ENCODE measurements at places on chromosomes 1 and 21.

DNA sequence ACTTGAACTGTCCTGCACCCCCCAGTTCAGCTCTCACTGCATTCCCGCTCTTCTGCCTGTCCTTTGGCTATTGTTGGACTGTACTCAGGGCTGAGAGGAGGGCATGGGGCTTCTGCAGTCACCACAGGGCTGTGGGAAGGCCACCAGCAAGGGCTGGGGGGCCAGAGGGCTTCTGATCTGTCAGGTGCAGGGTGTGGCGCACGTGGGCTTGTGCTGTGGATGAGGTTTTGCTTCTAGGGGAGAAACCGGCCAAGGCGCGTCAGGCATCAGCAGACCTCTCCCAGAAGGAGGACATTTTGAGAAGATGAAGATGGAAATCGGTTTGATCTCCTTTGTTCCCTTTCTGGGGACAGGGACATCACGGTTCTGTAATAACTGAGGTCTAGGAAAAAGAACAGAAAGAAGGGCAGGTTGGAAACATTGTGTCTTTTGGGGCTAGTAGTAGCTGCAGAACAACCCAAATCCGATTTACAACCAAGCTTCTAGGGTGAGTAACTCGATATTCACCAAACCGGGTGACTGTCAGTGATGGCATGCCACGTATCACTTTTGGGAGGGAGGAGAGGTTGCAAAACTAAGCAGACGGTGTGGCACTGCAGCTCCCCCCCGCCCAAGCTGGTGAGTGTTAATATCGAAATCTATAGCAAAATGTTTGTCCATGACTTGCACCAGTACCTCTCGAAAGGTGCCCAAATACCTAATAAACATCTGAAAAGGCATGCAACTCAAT is 40.9 kb downstream of the AGPAT3 start:
- DNase-seq, result no peak

GRCh38 chr1:47323599-47324031 is 9.7 kb upstream of the STIL start:
- no peak for DNase-seq

DNA sequence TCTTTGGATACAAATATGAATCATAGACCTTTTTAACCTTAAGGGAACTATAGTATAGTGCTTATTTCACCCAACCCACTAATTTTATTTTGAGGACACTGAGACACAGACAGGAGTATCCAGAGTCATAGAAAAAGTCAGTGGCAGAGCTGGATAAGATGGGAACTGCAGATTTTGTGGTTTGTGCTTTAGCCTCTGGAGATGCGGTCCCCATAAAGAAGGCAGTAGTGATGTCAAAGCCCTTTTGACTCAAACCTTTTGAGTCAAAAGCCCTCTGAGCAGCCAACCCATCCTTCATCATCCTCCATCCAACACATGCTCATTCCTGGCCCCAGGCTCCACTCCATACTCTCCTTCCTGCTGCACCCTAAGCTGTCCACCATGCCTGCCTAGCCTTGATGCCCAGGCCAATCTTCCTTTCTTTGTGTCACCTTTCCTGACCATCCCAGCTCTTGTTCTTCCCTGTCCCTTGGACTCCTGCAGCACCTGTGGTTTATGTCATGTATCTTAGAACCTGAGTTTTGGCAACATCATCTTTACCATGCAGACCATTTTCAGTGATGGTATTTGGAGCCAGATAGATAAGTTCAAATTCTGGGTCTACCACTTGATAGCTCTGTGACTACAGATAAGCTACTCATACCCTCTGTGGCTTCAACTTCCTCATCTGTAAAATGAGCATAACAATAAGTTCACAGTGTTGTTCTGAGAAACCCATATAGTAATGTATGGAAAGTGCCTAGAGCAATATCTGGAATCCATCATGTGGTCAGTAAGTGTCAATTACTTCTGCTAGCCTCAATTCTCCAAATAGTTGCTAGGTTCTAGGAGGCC is 20.1 kb downstream of the SLAMF1 start:
- no peak for DNase-seq

GRCh38 chr1:43622901-43623780 is 26.8 kb upstream of the KDM4A start:
- DNase-seq, result no peak

DNA sequence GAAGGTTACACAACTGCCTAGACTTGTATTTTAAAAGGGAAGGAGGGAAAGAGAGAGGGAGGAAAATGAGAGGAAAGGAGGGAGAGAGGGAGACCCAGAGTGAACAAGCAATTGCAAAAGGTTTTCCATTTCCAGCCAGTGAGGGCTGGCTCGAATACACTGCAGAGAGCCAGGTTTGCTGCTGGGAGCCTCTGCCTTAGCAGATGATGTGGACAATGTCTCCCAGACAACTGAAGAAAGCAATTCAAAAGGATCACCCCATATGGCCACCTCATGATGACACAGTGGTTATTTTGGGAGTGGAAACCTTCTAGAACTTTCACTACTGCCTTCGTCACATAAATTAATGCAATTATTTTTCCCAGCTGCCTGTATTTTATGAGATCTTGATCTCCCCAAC is 86.4 kb downstream of the BCAR3 start:
- DNase-seq, result no peak

GRCh38 chr1:201898240-201898894 is 9.7 kb downstream of the SHISA4 start:
- no peak for DNase-seq

DNA sequence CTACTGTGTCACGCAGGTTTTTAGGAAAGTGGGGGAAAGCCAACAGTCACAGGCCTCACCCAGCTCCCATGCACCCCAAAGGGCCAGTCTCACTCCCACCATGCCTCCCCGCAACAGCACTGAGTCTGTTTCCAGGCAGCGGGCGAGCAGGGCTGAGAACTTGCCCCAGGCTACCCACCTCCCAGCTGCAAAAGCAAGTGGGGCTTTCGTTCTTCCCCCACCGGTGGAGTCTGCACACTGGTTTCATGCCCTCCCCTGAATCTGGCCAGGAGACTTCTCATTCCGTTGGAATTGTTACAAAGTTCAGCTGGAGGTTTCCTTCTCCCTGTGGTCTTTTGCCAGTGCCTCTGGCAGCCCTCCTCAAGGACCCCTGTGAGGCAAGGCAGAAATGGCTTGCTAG is 53.6 kb upstream of the KCNJ15 start:
- no peak for DNase-seq

DNA sequence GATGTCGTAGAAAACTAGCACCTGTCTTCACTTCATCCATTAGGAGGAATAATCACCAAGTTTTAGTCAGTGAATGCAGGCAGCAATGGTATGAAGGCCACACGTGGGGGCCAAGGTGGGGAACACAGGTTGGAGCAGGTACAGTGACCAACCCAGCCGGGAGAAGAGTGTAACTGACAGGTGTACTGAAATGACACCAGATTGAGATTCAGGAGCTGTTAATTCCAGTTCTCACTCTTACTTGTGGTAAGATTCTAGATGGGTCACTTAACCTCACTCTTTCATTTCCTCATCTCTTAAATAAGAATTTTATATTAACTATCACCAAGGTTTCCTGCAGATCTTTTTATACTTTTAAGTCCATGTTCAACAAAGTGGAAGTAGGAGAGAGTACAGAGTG is 206.2 kb upstream of the PTBP2 start:
- no peak for DNase-seq

GRCh38 chr1:203252678-203253077 is 23.2 kb upstream of the CHIT1 start:
- no peak for DNase-seq

GRCh38 chr1:88052167-88052566 is 631.9 kb upstream of the PKN2 start:
- no peak for DNase-seq

- DNase-seq, result no peak
Measured at GRCh38 chr1:243268751-243269460, 13.1 kb downstream of the SDCCAG8 start.

GRCh38 chr21:43972850-43973633 is 39.1 kb upstream of the TRAPPC10 start:
- no peak for DNase-seq

GRCh38 chr1:121417325-121417923 is 232.6 kb downstream of the SRGAP2C start:
- DNase-seq, result no peak

All from stimulated activated CD4-positive, alpha-beta T cell treated with anti-CD3 and anti-CD28 coated beads, TNF-alpha, amount 100 ng/mL, for 48 hours (primary cell).